ENCODE measurements at places on chromosomes 1 and 21.

- DNase-seq, result no peak
These were observed 2.0 kb upstream of the PERM1 start for GRCh38 chr1:983798-984475.

DNA sequence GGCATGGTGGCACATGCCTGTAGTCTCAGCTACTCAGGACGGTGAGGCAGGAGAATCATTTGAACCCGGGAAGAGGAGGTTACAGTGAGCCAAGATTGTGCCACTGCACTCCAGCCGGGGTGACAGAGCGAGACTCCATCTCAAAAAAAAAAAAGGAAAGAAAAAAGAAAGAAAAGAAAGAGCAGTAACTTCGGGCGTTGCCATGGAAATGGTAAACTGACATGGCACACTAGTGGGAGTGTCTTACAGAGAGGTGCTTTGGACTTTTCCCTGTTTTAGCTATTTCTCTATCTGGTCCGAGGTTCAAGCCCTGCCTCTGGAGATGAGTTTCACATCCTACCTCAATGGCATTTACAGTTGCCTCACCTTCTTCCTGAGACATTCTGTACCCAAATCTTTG lies 23.1 kb upstream of the PPT1 start:
- no peak for DNase-seq

GRCh38 chr1:194629011-194629410 lies 1442.6 kb upstream of the B3GALT2 start:
- DNase-seq, result no peak

DNA sequence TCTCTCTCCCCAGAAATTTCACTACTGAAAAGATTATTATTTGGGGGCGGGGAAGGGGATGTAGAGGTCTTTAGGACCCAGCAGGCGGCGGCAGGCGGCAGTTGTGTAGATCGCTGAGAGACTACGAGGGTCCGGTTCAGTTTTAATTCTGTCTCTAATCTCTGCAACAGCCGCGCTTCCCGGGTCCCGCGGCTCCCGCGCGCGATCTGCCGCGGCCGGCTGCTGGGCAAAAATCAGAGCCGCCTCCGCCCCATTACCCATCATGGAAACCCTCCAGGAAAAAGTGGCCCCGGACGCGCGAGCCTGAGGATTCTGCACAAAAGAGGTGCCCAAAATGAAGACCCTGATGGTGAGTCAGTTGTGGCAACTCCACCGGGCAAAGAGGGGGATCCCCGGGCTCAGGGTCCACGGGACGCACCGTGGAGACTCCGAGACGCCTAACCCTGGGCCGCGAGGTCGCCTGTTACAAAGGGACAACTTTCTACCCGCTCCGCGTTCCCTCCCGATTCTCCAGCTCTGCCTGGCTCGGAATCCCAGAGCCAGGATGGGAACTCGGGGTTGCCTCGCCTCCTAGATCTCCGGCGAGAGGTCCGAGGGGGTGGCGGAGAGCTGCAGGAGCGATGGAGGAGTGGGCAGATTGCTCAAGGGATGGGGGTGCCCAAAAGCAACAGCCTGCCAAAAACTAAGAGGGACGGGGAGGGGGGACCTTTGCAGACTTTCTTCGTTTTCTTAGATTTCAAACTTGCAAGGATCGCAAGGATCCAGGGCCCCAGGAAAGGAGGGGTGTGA lies at the start of gene ST6GALNAC5:
TSS of gene ST6GALNAC5 (plus strand) at position 139 of the 789 bp plus-strand sequence.
- DNase-seq, result no peak

- no peak for DNase-seq
These were observed 85.9 kb upstream of the IVNS1ABP start for GRCh38 chr1:185402930-185403329.

GRCh38 chr1:234437423-234438171 lies 41.4 kb downstream of the TARBP1 start:
- DNase-seq, result no peak

- DNase-seq, result no peak
These were observed 55.3 kb upstream of the CNTN2 start for GRCh38 chr1:204987689-204988088.
